ENCODE measurements at places on chromosomes 5 and 9. TPM values are rescaled to one million over a fixed set of nuclear protein-coding genes. Genes with fewer than 3 reads are reported as not detected.

SV2C gene
- not detected for total RNA-seq

- no peak for DNase-seq
- no peaks in the 10 kb centered on the region for H3K36me3 ChIP-seq
- peaks cover 34% of the 10 kb centered on the region for H3K27me3 ChIP-seq
Observed at GRCh38 chr9:93963969-93964368, 8.8 kb upstream of the BARX1 start.

DNA sequence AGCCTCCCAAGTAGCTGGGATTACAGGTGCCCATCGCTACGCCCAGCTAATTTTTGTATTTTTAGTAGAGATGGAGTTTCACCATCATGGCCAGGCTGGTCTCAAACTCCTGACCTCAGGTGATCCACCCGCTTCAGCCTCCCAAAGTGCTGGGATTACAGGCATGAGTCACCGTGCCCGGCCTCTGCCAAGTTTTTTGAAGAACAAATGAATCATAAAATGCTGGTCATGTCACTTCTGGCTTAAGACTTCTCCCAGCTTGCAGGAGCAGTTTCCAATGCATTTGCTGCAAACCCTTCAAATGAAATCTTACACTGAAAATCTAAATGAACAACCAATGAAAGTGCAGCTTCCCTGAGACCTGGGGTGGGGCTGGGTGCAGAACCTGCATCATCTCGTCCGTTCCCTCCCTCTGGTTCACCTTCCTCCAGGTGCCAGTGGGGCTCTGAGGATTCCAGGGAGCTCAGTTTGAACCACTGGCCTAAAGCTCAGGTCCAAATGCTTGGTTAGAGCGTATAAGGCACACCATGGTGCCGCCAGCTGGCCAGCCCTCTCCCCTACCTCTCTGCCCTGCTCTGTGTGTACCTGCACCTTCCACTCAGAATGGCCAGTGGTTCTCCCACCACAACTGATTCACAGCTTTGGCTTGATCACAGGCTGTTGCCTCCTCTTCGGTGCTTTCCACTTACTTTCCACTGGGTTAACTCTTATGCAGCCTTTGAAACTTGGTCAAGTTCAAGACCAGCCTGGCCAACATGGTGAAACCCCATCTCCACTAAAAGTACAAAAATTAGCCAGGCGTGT, 39.8 kb upstream of the FUBP3 start:
- peaks cover 46% of the 10 kb centered on the region for H3K27me3 ChIP-seq
- no peaks in the 10 kb centered on the region for H3K36me3 ChIP-seq
- no peak overlapping the region for H3K27ac ChIP-seq

- peaks cover 19% of the 10 kb centered on the region for H3K27me3 ChIP-seq
- H3K27ac ChIP-seq = no peak overlapping the region
- no peak for DNase-seq
- H3K4me1 ChIP-seq = no peaks in the 10 kb centered on the region
- no peaks in the 10 kb centered on the region for H3K36me3 ChIP-seq
- no peak overlapping the region for H3K4me3 ChIP-seq
Observed at GRCh38 chr9:136132512-136133050, 13.9 kb upstream of the TMEM250 start.

DNA sequence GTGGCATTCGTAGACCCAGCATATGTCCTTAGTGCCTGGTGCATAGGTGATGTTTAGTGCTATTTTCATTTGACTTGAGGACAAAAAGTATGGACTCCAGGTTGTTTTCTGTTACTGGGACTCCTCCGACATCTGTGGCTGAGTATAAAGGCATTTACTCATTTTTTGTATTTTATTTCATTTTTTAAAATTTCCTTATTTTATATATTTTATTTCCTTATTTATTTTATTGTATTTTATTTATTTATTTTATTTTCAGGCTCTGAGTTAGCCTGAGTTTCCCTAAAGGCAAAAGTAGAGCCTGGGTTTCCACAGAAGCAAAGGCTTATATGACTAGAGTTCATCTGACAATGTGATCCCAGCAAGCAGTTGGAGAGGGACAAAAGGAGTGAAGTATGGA, 91.6 kb downstream of the FOCAD start:
- no peak overlapping the region for H3K27ac ChIP-seq
- no peak for DNase-seq
- H3K27me3 ChIP-seq = no peaks in the 10 kb centered on the region
- no peak overlapping the region for H3K4me3 ChIP-seq

DNA sequence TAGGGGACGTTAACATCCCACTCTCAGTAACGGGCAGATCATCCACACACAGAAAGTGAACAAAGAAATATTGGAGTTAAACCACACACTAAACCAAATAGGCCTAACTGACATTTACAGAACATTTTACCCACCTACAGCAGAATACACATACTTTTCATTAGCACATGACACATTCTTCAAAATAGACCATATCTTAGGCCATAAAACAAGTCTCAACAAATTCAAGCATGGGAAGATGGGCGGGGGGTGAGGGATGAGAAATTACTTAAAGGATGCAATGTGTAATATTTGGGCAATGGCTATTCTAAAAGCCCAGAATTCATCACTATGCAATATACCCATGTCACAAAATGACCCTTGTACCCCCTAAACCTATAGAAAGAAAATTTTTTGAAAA, 226.2 kb downstream of the ATPSCKMT start:
- no peaks in the 10 kb centered on the region for H3K4me1 ChIP-seq
- H3K27ac ChIP-seq = no peak overlapping the region
- no peak for DNase-seq
- no peaks in the 10 kb centered on the region for H3K36me3 ChIP-seq
- H3K27me3 ChIP-seq = no peaks in the 10 kb centered on the region

Data from activated CD4-positive, alpha-beta T cell treated with anti-CD3 and anti-CD28 coated beads, Interleukin-2, amount 10 ng/mL, durations not matched to agents 24 days and 14 days (primary cell).